Fibroblast of skin of abdomen (primary cell): ENCODE measurements at places on chromosomes 6 and 20.

- no peak for DNase-seq
Observed at GRCh38 chr6:154352898-154353585, 3.6 kb downstream of the IPCEF1 start.

GRCh38 chr6:168527451-168528210 is 86.6 kb downstream of the SMOC2 start:
- DNase-seq: peak; percentile 16

- DNase-seq: no peak
Observed at GRCh38 chr20:3904857-3905256, 15.7 kb downstream of the PANK2 start.

- DNase-seq: no peak
Observed at GRCh38 chr20:24449026-24449720, 20.3 kb upstream of the SYNDIG1 start.

DNA sequence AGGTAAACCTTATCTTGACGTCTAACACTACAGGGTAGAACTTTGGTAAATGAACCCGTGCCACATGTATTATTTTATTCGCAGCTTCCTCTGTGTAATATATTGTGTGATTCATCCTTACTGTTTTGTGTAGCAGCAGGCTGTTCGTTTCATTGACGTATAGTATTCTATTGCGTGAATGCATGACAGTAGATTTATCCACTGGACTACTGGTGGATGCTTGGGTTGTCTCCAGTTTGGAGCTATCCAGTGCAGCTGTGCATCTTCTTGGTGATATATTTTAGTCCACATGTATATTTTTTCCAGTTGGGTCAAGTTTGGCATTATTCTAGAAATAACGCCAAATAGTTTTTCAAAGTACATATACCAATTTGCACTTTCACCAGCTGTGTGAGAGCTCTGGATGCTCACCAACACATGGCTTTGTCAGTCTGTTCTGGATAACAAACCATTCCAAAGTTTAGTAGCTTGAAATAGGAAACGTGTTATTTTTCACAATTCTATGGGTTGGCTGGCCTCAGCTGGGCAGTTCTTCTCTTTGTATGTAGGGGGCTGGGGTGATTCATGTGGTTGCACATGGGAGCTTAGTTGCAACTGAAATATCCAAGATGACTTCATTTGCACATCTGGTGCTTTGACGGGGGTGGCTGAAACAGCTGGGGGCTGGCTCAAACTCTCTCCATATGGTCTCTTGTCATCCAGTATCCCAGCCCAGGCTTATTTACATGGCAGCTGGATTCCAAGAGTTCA is 9.3 kb downstream of the ECT2L start:
- DNase-seq: peak; percentile 84

- peak; percentile 33 for DNase-seq
Observed at GRCh38 chr20:51091406-51092195, 68.7 kb upstream of the KCNG1 start.

GRCh38 chr6:49325891-49326290 is 137.2 kb downstream of the MMUT start:
- no peak for DNase-seq

GRCh38 chr6:165082636-165083035 is 226.8 kb downstream of the C6orf118 start:
- no peak for DNase-seq

- DNase-seq: no peak
Observed at GRCh38 chr6:18429655-18430297, 42.6 kb downstream of the RNF144B start.

DNA sequence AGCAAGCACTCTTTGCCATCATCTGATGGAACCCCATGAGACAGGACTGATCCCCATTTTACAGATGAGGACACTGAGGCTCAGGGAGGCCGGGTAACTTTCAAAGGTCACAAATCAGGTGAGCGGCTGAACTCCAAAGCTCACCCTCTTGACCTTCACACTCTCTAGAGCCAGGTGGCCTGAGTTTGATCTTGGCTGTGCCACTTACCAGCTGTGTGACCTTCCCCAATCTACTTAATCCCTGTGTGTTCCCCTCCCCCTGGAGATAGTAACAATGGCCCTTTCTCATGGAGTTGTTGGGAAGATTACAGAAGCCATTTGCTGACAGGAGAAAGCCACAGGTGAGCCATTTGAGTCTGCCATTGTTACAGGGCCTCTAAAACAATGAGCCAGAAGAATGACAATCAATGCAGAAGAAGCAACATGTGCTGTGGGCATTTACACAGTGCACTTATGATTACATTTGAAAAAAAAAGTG is 34.5 kb downstream of the BMP7 start:
- DNase-seq: no peak

- no peak for DNase-seq
Observed at GRCh38 chr20:19881080-19881840, 123.2 kb downstream of the RIN2 start.

DNA sequence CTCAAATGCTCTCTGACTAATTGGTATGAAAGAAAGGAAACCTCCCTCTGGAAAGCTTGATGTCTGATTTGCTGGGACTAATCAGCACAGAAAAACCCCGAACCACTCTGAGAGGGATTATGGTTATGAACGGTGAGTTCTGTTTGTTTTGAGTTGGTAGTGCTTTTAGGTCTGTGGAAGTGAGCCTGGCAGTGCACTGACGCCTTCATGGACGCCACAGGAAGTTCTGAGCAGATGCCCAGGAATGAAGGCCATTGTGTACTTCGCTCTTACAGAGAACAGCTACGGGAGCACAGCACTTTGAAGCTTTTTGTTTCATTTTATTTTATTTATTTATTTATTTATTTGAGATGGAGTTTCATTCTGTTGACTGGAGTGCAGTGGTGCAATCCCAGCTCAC is 754.1 kb downstream of the QKI start:
- no peak for DNase-seq

GRCh38 chr6:53318429-53318828 is 30.3 kb downstream of the ELOVL5 start:
- DNase-seq: no peak

DNA sequence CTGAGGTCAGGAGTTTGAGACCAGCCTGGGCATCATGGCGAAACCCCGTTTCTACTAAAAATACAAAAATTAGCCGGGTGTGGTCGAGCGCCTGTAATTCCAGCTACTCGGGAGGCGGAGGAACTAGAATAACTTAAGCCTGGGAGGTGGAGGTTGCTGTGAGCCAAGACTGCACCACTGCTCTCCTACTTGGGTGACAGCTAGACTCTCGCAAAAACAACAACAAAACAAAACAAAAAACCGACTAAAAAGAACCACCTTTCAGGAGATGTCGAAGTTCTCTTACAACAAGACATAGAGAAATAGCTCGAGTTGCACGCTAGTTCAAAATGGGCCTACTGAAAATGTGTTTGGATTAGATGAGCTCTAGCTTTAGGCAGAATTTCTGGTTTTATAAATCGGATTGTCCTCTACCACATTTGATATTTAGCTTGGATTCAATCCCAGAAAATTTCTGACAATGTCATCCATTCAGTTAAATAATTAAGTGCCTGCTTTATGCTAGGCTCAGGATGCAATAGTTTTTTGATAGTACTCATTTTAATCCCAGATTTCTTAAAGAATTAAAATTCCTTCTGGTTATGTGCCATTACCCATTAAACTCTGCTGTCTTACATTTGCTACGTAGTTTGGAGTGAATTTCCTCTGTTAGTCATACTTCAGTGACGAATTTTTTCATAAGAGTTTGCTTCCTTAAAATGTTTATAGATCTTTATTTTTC is 137.5 kb upstream of the SHLD1 start:
- DNase-seq: peak; percentile 44
